Osteoblast (primary cell): ENCODE measurements at places on chromosomes 12 and 14.

DNA sequence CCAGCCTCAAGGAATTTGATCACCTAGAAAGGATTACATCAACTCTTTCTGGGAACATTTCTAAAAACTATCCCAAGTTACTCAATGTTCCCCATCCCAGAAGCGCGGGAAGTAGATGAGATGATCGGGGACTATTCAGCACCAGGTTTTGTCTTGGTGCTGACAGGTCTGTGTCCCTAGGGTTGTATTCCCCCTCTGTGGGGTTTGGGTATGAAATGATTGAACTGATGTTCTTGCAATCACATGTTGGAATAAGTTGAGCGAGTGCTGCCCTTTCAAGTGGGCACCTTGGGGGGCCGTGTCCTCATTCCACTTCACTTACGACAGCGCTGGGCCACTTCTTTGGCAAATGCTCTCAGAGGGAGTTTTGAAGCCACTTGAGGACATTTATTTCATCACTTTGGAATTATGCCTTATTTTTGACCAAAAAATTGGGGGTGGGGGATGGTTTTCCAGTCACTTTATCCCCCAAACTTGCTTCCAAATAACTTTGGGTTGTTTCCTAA, 69.8 kb downstream of the RFX4 start:
- DNase-seq = no peak

DNA sequence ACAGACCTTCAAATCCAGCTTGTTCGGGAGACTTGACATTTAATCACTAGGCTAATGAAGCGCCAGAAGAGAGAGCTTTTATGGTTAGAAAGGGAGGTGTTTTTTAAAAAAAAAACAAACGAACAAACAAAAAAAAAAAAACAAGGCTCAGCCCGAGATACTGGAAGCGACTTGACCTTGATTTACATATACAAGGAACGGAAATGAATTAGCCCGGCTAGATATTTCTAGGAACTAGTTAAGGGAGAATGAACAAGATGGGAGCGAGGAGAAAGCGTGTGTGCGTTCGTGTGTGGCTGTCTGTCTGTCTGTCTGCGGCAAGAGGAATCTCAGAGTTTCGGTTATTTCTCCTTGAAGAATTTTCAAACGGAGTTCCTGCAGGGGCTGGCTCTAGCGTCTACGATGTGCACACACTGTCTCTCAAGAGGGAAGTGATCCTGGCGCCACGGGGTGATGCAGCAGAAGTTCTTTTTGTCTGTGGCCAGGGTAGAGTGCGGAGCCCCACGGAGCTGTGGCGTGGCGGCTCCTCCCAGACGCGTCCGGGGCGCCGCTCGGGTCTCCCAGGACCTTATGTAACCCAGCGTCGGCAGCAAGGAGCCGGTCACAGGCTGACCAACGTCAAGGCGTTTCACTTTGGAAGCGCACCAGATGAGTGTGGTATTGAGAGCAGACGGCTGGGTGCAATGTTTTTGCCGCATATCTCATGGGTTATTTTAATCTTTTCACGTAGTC, 18.8 kb downstream of the SOCS2 start:
- peak; percentile 82 for DNase-seq

DNA sequence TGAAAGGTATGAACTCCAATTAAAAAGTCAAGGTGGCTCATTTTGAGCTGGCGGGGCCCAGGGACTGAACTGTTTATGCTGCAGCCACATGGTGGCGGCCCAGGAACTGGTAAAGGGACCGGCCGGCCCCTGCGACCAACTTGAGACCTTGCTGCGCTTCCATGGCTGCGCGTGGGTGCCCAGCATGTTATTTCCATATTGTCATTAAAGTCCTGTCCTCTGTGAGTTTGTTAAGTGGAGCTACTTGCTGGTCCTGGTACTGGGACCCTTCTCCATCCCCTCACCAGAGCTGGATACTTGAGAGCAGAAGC, 62.3 kb downstream of the BEGAIN start:
- DNase-seq = no peak

GRCh38 chr12:110613071-110613770, 708 bp upstream of the TCTN1 start:
- no peak for DNase-seq

GRCh38 chr14:99240627-99241324, 31.2 kb downstream of the BCL11B start:
- no peak for DNase-seq

- DNase-seq = no peak
Measured at GRCh38 chr14:98446508-98446907, 825.5 kb downstream of the BCL11B start.

- DNase-seq = no peak
Measured at GRCh38 chr12:62516927-62517326, 50.3 kb downstream of the MON2 start.

DNA sequence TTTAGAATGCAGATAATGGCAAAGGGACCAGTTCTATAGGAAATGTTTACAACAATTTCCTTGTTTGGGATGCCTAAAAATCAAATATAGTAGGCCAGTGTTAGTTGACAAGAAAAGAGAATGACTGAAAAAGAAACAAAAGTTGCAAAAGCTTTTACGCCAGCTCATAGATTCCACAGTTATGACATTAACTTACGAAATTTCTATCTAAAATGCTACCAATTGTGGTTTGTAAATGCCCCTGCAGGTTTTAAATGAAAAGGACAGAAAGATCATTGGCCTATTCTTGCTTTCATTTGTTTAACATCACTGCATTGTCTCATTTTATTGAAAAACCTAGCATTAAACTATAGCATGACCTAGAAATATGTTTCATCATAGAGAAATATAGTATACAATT, 345.8 kb downstream of the CCDC91 start:
- no peak for DNase-seq

- DNase-seq = no peak
Measured at GRCh38 chr12:31246470-31246850, 79.5 kb downstream of the SINHCAF start.

GRCh38 chr12:3977621-3978020, 104.4 kb upstream of the PARP11 start:
- DNase-seq = no peak
